ENCODE measurements at places on chromosomes 7 and 10. TPM values are rescaled to one million over a fixed set of nuclear protein-coding genes. Genes with fewer than 3 reads are reported as not detected.

- H3K27me3 ChIP-seq: no peaks in the 10 kb centered on the region
- DNase-seq: no peak
- H3K4me3 ChIP-seq: no peak overlapping the region
- no peaks in the 10 kb centered on the region for H3K36me3 ChIP-seq
Observed at GRCh38 chr10:98470850-98471249, 24.1 kb upstream of the HPS1 start.

The ABCC2 gene
- total RNA-seq: 1.2 TPM

The IRF5 gene
- total RNA-seq: 25.0 TPM

GRCh38 chr10:44922796-44923545 lies 11.8 kb downstream of the TMEM72 start:
- DNase-seq: no peak
- H3K4me3 ChIP-seq: no peak overlapping the region
- no peaks in the 10 kb centered on the region for H3K36me3 ChIP-seq
- no peak overlapping the region for H3K27ac ChIP-seq

The GPR141 gene
- total RNA-seq: 2.0 TPM

The ZSCAN25 gene
- 13.4 TPM for total RNA-seq

- no peak overlapping the region for H3K27ac ChIP-seq
- H3K4me1 ChIP-seq: no peaks in the 10 kb centered on the region
- H3K27me3 ChIP-seq: no peaks in the 10 kb centered on the region
- no peak overlapping the region for H3K4me3 ChIP-seq
Observed at GRCh38 chr7:153090764-153091163, 331.2 kb downstream of the ACTR3B start.

GRCh38 chr7:128154504-128154903 lies 86.6 kb upstream of the LEP start:
- H3K27me3 ChIP-seq: no peaks in the 10 kb centered on the region
- no peaks in the 10 kb centered on the region for H3K36me3 ChIP-seq
- no peak overlapping the region for H3K4me3 ChIP-seq
- H3K27ac ChIP-seq: no peak overlapping the region
- H3K4me1 ChIP-seq: no peaks in the 10 kb centered on the region

GRCh38 chr10:43785252-43785651 lies 136.6 kb upstream of the ZNF32 start:
- H3K27ac ChIP-seq: no peak overlapping the region
- DNase-seq: no peak
- no peaks in the 10 kb centered on the region for H3K27me3 ChIP-seq
- no peak overlapping the region for H3K4me3 ChIP-seq
- H3K4me1 ChIP-seq: peaks cover 16% of the 10 kb centered on the region

- no peak for DNase-seq
- no peak overlapping the region for H3K4me3 ChIP-seq
- no peak overlapping the region for H3K27ac ChIP-seq
- no peaks in the 10 kb centered on the region for H3K36me3 ChIP-seq
- peaks cover 22% of the 10 kb centered on the region for H3K27me3 ChIP-seq
Observed at GRCh38 chr7:100968650-100969049, 715 bp upstream of the MUC12 start.

All from thoracic aorta (tissue), 2 donors.